Nephron progenitor cell (in vitro differentiated cells): ENCODE measurements at places on chromosomes 1 and 21.

DNA sequence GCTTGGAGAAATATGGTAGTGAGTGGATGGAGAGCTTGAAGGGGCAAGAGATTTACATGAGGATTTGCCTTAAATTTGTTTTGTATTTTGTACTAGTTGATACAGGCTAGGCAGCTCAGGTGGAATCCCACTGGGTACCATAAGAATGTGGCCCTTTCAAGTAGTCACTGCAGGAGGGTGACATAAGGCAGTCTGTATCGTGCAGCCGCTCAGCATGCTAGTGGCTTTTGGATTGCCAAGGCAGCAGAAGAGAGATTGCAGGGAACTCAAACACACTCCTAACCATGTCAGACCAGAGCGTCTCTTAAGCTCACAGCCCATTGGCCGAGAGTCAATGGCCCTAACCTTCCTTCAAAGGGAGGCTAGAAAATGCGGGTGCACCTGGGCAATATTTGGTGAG lies 420.0 kb downstream of the ADGRL2 start:
- DNase-seq: no peak

DNA sequence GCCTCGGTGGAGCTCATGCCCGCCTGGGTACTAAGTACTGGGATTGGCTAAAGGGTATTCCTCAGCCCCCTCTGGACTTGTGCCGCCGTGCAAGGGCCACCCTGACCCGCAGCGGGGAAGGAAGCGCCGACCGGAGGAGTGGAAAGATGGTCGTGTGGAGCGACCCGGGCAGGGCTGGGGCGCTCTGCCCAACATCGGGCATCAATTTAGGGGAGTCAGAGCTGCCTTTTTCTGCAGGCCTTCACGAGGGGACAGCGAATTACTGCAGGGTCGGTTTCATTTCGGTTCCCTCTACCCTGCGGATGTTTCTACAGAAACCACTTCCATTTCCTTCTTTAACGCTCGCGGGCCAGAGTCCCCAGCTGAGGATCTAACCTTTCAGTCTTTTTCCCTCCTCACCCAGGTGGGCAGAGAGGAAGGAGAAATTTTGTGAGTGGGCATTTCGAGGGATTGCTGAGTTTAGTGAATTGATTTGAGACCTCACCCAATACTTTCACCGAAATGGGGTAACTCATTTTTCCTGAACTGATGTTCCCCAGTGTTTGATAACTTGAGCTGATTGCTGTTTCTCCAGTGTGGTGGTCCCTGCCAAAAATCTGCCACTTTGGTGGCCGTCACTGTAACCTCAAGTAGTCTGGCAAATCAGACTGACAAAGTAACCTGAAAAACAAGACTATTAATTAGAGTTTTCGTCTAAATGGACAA lies 1.1 kb downstream of the TOR1AIP1 start:
- no peak for DNase-seq

DNA sequence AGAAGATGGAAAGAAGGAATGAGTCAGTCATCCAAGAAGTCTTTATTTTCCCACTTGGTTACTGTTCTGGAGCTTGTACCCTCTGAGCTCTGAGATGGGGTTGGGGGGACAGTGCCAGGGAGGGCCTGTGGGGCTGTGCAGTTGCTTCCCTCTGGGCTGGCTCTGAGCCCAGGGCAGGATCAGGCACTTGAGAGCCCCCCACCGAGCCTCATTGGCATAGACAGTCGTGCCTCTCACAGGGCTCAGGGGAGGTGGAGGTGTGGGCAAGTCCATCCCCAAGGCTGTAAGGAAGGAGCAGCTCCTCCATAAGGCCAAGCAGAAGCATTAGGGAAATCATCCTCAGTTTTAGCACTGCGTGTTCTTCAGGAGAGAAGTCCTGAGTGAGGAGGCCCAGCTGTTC lies 2.5 kb upstream of the ARL8A start:
- no peak for DNase-seq

DNA sequence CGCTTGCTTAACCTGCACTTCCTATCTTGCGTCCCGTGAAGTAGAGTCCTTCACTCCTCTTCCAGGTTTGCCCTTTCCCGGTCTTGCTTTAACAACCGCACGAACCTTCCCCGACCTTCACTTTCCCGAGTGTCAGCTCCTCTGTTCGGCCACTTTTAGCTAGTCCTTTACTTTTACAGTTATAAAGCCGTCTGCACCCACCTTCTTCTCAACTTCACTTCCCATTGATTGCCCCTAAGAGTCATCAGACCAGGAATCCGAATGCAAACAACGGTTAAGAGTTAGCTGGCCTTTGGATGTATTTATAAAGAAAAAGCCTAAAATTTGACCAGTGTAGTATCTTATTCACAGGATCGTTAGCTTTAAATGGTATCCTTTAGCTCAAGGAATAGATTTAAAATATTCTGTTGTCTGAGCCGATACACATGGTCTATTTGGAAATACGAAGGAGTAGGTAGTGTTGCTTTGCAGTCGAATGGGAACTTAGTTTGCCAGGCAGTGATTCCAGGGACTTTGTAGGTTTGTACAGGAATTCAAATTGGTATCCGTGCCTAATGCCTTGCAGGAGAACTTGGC lies 1.4 kb downstream of the PPP2R5A start:
- no peak for DNase-seq

GRCh38 chr1:56265216-56265615 lies 314.1 kb downstream of the PLPP3 start:
- no peak for DNase-seq

DNA sequence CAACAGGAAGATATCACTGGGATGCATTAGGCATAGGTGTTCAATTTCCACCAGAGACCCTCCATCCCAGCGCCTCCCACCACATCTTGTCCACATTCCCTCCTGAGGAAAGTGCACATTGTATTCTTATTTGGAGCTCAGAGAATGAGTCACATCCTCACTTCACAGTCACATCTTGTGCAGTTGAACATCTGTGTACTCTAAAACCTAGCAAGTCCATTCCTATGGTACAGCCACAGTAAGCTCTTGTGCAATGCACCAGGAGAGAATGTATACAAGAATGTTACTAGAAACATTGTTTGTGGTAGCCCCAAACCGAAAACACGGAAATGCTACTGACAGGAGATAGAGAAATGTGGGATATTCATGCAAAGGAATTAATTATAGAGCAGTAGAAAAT lies 1.6 kb upstream of the KDF1 start:
- DNase-seq: no peak

DNA sequence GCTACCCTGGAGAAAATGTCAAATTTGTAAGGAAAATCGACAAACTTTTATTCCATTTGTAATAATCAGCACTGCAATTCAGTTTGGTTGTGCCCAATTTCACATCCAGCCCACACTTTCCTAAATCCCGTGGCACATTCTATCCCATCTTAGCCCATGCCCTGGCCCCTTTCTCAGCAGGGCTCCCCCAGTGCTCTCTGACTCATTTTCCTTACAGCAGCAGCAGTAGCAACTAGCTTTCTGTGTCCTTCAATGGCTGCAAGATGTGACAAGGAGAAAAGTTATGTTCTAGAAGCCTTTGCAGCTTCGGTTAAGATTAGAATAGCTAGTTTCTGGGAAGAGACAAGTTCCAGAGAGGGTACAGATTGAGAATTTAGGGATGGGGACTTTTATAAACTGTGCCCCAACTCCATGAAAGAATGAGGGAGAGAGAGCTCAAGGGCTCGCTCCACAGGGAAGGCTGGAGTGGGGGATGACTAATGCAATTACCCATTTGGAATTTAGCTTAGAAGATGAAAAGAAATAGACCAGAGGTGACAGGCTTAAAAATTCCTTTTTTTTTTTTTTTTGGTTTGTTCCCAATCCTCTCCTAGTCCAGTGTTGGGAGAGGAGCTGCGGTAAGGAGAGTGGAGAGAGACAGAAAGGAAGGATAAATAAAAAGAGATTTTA lies 47.0 kb upstream of the POU2F1 start:
- DNase-seq: no peak

DNA sequence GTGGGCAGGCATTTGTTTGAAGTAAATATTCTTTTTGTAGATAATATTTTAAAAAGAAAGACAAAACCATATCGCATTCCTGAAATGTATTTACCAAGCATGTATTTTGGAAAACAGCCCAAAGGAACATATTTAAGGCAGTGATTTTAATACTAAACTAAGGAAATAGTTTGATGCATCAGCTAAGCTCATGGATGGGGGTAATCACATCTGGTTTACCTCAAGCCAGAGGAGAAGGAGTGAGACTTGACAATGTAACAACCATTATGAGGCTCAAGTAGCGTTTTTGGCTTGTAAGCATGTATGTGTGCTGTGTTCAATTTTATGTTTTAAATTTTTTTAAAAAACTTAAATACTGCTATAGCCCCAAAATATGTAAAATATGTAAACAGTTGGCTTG lies 390.5 kb downstream of the DISC1 start:
- no peak for DNase-seq

- no peak for DNase-seq
Measured at GRCh38 chr1:23100074-23100748, 68.4 kb downstream of the LUZP1 start.

DNA sequence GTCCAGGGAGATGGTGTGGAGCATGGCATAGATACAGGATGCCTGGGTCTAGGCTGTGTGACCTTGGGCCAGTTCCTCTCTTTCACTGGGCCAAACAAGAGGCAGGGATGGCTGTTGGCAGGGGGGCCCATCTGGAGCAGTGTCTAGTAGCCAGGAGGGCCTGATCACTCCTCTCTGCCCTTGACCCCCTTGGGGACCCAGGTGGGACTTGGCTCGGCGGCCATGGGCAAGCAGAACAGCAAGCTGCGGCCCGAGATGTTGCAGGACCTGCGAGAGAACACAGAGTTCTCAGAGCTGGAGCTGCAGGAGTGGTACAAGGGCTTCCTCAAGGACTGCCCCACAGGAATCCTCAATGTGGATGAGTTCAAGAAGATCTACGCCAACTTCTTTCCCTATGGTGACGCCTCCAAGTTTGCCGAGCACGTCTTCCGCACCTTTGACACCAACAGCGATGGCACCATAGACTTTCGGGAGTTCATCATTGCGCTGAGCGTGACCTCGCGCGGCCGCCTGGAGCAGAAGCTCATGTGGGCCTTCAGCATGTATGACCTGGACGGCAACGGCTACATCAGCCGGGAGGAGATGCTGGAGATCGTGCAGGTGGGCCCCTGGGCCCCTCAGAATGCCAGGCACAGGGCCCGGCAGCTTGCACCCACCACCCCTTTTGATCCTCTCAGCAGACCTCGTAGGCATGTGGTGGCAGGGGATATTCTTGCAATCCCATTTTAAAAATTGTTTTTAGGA lies 2.6 kb downstream of the HPCA start:
- no peak for DNase-seq

DNA sequence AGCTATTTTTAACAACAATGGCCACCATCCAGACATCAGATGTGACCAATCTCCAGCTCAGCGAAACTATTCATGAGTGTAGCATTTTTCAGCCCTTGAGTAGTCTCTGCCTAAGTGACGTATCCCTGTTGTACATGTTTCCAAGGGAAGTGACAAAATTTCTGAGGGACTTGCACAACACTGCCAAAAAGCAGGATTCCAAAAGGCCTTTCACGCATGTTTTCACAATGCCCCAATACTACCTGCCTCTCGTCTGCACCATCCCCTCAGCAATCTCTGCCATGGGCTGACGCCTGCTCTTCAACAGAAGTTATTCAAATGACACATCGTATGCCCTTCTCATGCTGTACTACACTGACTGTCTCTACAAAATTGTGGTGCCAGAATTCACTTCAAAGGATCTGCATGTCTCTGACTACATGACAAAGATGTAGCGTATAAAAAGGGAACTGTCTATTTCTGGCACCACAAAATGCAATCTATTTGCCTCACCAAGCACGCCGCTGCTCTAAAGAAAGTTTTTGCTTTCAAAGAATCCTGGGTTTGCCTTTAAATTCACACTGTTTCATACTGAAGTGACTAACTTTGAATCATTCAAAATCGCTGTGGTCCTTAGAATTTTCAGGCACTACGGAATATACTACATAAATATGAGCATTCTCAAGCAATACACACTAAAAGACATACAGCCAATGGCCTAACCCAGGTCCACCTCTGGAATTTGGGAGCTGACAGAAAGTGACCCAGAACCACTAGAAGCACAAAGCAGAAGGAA lies 32.9 kb downstream of the JAK1 start:
- DNase-seq: no peak

GRCh38 chr1:70890408-70890807 lies 157.2 kb downstream of the PTGER3 start:
- no peak for DNase-seq

- DNase-seq: no peak
Measured at GRCh38 chr1:145999321-146000024, 3.1 kb upstream of the TXNIP start.

DNA sequence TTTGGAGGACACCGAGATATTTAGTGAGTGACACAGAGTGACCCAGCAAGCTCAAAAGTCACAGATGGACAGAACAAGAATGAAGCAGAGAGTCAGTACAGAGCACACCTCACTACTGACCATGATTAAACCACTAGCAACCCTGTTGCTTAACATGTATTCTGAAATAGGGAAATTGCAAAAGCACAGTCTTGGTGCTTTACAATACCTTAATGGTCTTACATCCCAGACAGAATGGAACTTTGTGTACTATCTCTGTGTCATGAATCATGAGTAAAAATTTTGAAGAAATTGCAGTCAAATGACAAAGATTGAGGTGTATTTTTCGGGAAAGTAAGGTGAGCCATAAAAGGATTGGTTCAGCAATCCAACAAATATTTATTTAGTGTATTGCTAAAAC lies 2.7 kb upstream of the SAMSN1 start:
- DNase-seq: no peak
